Right forelimb (tissue), 1 donor: ENCODE measurements at places on chromosomes 12 and 14.

- no peak for DNase-seq
Observed at GRCh38 chr12:4145990-4146859, 127.3 kb upstream of the CCND2 start.

- peak; percentile 99 for DNase-seq
Observed at GRCh38 chr12:6470375-6471163, at the start of gene VAMP1. Gene VAMP1 (minus strand): TSS chr12:6470677. CDS start chr12:6470531, 146 bp downstream.

GRCh38 chr14:85579942-85580341, 50.0 kb downstream of the FLRT2 start:
- no peak for DNase-seq

GRCh38 chr12:60230056-60230455, 634.2 kb downstream of the SLC16A7 start:
- no peak for DNase-seq

DNA sequence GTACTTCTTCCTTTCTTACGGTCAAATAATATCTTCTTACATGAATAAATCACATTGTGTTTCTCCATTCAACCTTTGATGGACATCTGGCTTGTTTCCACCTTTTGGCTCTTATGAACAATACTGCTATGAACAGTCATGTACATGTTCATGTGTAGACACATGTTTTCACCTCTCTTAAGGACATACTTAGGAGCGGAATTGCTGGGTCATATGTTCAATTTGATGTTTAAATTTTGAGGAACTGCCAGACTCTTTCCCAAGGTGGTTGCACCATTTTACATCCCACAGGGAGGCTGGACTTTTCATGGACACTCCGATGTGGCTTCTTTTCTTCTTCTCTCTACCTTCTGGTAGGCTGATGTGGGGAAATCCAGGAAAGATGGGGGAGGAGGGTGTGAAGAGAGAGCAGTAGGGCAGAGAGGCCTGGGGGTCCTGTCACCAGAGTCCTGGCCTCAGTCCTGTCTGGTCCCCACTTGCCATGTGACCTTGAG, 16.8 kb downstream of the LGMN start:
- DNase-seq, result no peak

GRCh38 chr12:96007729-96008128, 11.6 kb upstream of the HAL start:
- DNase-seq, result no peak

- DNase-seq, result no peak
Observed at GRCh38 chr12:50557421-50557820, 52.6 kb downstream of the DIP2B start.

GRCh38 chr12:109773384-109774011, 59.7 kb downstream of the TRPV4 start:
- peak; percentile 41 for DNase-seq

GRCh38 chr14:53608369-53608768, 348.3 kb downstream of the BMP4 start:
- DNase-seq, result no peak

DNA sequence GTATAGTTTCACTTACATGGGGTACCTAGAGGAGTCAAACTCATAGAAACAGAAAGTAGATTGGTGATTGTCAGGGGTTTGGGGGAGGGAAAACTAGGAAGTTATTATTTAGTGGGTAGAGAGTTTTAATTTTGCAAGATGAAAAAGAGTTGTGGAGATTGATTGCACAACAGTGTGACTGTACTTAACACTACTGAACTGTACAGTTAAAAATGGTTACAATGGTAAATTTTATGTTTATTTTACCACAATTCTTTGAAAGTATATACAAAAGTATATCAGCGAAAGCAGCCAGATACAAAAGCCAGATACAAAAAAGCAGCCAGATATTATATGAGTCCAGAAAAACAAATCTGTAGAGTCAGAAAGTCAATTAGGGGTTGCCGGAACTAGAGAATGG, 247.6 kb downstream of the IPO8 start:
- no peak for DNase-seq

GRCh38 chr12:84585776-84586395, 326.7 kb downstream of the SLC6A15 start:
- no peak for DNase-seq

DNA sequence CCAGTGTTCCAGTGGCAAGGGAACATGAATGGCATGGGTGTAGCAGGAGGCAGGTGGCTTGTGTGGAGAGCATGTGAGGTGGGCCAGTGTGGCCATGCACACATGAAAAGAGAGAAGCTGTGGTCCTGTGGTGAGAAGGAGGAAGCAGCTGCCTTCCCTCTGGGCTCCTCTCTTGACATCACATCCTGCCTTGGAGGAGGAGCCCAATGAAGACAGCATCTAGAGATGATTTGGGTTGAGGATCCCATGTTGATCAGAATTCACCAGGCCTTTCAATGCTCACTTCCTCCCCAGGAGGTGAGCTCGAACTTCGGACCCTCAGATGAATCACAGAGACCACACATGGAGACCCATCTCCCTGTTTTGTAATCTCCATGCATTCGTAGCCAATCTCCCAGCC, 82.6 kb downstream of the LRRC74A start:
- DNase-seq, result no peak

- no peak for DNase-seq
Observed at GRCh38 chr14:55819610-55820304, 239.8 kb downstream of the KTN1 start.

DNA sequence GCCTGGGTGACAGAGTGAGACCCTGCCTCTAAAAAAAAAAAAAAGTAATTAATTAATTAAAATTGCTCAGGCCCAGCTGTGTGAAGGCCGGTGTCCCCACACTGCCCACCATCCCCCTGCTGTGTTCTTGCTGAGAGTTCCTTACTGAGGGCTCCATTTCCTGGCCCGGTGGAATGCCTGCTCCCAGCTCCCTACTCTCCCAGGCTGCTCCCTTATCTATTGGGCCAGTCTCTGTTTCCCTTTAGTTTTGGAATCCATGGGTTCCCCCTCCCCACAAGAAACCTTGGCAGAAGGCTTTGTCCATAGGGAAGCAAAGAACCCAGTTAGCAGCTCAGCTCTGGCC, 19.0 kb downstream of the MLXIP start:
- DNase-seq, result no peak

DNA sequence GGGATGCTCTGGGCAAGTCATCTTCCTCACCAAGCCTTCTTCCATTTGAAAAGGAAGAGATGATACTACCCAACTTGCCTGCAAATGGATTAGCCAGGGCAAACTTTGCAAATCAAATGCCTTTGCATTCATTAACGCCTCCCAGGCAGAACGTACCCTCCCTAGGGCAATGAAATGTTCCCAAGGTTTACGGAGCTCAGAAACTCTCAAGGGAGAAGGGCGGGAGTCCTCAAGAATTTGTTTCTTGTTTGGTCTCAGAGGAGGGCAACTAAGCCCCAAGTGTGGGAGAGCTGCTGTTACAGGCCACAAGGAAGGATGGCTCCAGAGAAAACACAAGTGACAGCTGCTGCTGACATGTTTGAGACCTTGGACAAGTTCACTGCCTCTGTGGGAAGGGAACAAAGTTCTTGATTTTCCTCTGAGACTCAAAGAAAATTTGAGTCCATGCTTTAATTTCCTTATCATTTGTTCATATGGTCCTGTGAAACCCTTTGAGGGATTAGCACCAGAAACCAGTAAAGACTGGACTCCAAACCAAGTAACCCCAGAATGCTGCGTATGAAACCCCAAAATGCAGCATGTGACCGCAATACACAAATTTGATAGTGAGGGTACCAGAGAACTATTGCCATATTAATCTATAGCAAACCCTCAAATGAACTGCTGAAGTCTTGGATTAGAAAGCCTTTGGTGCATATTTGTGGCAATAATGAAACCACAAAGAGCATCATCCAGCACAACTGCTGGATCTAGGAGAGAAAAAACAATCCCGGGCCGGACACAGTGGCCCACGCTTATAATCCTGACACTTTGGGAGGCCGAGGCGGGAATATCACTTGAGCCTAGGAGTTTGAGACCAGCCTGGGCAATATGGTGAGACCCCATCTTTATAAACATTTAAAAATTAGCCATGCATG, 22.9 kb downstream of the SPTB start:
- DNase-seq, result no peak

GRCh38 chr14:24274101-24274543, 2.7 kb upstream of the RABGGTA start:
- DNase-seq, result no peak

GRCh38 chr12:78224154-78224553, 393.5 kb downstream of the NAV3 start:
- no peak for DNase-seq

GRCh38 chr12:43392116-43392515, 159.9 kb downstream of the ADAMTS20 start:
- no peak for DNase-seq
